ENCODE measurements at places on chromosomes 2 and 18. TPM values are rescaled to one million over a fixed set of nuclear protein-coding genes. Genes with fewer than 3 reads are reported as not detected.

- DNase-seq, result no peak
Observed at GRCh38 chr2:239723486-239724193, 301.5 kb downstream of the NDUFA10 start.

- DNase-seq, result no peak
Observed at GRCh38 chr18:58955001-58955400, 90.3 kb downstream of the ZNF532 start.

DNA sequence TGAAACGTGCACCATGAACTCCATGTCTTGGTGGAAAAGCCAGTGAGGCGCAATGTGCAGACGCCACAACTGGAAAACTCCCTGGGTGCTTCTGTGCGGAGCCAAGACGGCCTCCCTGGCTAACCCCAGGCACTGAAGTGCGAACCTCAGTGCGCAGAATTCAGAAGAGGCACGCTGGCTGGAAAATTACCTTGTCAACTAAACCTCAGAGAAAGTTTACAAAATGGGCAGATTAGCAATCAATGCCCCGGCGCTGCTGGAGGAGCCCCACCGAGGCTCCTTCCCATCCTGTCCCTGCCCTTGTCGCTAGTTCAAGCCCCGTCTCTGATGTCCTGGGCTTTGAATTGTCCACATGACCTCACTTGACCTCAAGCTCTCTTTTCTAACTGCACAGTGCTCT is 22.2 kb downstream of the SNORC start:
- DNase-seq, result no peak

- no peak for DNase-seq
Observed at GRCh38 chr2:120453635-120453998, 107.7 kb downstream of the INHBB start.

- no peak for DNase-seq
Observed at GRCh38 chr18:10558967-10559298, 33.1 kb downstream of the NAPG start.

GRCh38 chr18:22558945-22559385 is 141.2 kb upstream of the CTAGE1 start:
- peak; percentile 42 for DNase-seq

- no peak for DNase-seq
Observed at GRCh38 chr18:60950634-60951033, 382.6 kb upstream of the CDH20 start.

DNA sequence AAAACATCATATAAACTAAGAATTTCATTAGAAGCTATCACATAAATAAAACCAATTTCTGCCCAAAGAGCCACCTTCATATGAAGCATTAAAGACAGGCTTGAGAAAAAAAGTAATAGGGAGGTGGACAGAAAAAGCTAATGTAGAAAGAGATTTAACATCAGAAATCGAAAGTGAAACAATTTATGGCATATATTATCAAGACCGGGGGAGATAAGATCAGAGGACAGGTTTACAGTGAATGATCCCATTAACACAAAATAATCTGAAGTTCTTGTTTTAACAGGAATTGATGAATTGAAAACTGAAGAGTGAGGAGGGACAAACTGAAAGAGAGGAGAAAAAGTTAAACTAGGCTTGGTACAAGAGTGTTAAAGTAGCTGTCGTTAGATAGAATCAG is 786.3 kb upstream of the FSHR start:
- DNase-seq, result no peak

- DNase-seq, result no peak
Observed at GRCh38 chr18:9642799-9643462, 28.6 kb upstream of the PPP4R1 start.

DNA sequence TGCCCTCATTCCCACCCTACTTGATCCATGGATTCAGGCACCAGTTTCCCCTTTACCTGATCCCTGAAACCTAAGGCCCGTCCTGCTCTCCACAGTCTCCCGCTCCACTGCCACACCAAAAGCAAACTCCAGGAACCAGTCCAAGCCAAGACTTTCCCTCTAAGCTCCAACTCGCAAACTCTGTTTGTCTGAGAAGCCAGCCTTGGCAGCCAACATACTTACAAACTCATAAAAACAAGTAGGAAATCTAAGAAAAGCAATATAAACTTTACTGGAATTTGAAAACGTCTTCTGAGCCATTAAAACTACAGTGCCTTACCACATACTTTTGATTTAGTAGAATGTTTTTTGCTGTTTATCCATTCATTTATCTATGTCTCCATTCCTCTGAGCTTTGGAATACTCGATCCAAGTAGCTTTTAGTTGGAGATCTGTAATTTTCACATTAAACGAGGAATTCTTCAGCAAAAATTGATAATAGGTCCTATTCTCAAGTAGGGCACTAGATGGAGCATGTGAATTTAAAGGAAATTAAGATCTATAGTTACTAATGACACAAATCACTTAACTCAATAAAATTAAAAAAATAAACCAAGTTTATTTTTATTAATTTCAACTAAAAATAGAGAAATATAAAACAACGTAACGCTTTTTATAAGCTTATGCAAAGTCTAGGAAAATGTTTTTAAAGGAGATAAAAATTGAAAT is 199.7 kb downstream of the MYO3B start:
- DNase-seq, result no peak

The PSMA8 gene
- not detected for polyA plus RNA-seq

All from right renal cortex interstitium (tissue), 3 donors.